ENCODE measurements at places on chromosomes 6 and 20.
A peak's percentile ranks its signal among the peaks of the same experiment; 100 is the strongest.

- DNase-seq = no peak
Observed at GRCh38 chr6:158464483-158464882, 95.4 kb upstream of the TMEM181 start.

DNA sequence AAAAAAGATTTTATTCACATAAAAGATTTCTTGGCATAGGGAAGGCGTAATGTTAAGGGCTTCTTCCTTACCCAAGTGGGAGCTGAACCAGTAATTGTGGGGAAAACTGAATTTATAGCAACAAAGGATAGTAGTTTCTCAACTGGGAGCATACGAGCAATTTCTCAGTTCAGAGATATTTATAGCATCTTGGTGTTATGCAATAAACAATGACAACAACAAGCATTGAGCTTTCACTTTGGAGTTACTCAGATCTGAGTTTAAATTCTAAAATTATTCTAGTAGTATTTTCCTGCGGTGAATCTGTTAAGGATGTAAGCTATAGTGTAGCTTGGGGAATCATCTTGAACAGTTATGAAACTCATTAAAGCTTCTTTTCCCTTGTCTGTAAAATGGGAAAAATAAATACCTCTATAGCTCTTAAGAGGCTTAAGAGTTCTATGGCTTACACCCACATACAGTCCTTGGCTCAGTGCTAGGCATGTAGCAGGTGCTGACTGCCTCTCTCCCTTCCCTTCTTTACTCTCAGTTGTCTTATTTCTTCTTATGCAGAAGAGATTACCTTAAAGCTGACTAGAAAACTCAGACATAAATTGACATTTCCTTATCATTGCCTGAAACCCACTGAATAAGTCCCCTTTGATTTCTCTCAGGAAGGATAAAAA, 58.8 kb downstream of the SAMD5 start:
- no peak for DNase-seq

DNA sequence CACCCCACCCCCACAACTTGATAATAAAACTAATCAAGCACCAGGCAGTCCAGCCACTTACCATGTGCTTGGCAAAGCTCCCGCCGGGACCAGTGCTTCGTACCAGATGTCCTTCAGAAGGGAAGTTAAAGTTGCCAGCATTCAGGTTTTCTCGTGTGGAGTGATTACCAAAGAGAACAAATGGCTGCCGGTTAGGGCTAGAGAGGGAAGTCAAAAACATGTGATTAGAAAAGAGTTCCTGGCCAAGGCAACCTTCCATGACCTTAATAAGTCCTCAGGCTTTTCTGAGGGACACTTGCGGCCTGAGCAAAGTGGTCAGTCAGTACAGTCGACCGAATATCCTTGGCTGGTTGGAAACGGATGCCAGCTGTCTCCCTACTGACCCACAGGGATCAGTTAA, 67.0 kb downstream of the DNAAF9 start:
- peak; percentile 39 for DNase-seq

DNA sequence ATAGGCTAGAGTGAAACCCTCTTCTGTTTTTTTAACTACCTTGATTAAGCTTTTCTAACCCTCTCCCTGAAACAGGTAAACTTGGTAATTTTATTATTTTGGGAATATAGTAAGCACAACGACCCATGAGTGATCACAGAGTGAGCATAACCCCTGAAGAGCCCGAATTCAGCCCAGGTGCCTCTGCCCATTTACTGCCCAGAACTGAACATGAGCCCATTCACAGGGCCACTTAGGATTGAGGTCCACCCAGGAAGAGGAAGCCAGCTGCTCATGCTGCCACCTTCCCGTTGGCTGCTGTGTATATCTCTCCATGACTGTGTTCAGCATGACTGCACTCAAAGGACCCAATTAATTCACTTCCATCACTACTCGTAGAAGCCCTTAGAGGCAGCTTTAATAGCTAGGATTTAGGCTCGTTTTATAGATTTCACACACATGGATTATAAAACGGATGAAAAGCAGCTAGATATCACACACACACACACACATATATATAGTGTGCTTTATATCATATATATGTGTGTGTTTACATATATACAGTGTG, 8.3 kb upstream of the PDE10A start:
- no peak for DNase-seq

GRCh38 chr6:134438837-134439236, 120.9 kb upstream of the SGK1 start:
- no peak for DNase-seq

- DNase-seq = no peak
Observed at GRCh38 chr6:26576407-26576843, 20.3 kb upstream of the ABT1 start.

DNA sequence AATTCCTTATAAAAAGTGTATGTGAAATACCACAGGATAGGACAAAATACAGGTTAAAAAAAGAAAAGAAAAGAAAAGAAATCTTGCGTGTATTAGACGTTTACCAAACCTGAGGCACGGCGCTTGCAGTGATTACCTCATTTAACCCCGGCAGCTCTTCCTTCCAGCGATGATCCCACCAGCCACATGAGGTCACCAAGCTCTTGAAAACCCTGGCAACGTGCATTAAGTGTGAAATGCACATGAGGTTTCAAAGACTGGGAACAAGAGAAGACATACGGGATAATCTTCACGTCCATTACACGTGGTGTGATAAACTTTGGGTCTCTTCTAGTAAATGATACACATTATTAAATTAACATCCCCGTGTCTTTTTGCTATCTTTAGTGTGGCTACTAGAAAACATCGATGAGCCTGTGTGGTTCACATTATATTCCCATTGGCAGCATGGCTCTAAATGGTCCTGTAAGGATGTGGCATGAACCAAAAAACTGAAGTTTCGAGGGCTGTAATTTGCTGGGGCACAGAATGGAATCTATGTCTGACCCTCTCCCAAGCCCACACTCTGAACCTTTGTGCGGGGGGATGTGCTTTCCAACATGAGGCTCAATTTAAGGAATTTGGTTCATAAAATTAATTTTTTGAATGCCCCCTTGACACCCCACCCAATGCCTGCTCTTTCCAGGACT, 59.2 kb upstream of the THBS2 start:
- no peak for DNase-seq

DNA sequence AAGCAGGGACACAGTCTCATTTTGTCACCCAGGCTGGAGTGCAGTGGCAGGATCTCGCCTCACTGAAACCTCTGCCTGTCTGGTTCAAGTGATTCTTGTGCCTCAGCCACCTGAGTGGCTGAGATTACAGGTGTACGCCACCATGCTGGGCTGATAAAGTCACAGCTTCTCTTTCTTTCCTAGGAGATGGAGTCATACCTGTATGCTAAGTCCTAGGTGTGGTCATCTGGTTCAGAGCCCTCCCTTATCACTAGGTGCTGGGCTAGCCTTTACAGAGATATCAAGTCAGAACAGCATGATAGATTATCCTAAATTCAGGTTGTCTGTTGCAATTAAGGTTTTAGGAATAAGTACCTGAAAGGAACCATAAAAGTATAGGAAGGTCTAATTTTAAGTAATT, 86.7 kb downstream of the AHI1 start:
- no peak for DNase-seq

DNA sequence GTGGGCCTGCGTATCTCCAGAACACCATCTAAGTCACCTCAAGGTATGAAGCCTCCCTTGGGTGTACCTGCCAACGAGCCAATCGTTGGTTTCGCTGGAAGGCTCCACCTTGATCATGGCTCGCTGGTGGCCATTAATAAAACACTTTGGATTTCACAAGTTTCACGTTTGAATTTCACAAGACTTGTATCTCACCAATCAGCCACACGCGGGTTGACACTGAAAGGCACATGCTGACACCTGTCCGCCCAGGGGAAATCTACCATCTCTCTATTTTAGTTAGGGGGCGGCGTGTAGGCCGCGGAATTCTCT, 586 bp upstream of the HMGA1 start:
- peak; percentile 60 for DNase-seq

- no peak for DNase-seq
Observed at GRCh38 chr6:11525468-11526155, 11.9 kb upstream of the TMEM170B start.

GRCh38 chr6:146550911-146551310, 7.3 kb downstream of the RAB32 start:
- DNase-seq = no peak

DNA sequence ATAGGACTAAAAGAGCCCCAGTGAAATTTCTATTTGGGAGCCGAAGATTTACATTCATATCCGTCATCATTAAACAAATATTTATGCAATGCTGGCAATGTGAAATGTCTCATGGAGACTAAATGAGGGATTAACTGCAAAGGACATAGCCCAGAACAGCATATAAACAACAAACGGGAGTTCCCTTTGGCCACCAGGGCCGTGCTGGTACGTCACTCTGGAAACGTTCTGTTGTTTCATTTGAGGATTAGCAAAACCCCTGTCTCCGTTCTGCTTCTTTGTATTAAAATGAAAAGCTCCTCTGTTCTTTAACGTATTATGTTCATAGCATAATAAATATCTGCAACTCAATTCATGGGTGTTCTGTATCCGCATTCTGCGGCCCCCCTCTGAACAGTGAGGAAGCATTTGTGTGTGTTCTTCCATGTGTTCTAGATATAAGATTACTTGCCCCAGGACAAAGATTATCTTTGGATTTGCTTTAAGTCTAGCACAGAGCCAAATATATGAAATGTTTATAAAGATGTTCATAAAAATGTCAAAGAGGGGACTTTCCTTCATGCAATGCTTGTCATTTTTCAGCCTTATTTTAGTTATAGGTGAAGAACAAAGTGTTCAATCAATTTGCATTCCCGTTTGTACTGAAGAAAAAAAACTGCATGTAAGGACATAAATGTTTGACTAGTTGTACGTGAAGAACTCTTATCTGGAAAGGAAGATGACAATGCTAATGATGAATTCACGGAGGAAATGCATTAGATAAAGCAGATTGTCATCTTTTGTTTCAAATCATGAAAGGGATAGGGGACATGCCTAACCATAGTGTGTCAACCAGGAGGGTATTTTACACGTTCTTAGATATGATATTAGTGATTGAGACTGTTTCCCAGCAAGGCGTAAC, 90.0 kb upstream of the TNFAIP3 start:
- no peak for DNase-seq

GRCh38 chr20:36658300-36658699, 12.3 kb upstream of the SLA2 start:
- no peak for DNase-seq

GRCh38 chr6:159760602-159761057, 1.2 kb upstream of the ACAT2 start:
- DNase-seq = no peak

DNA sequence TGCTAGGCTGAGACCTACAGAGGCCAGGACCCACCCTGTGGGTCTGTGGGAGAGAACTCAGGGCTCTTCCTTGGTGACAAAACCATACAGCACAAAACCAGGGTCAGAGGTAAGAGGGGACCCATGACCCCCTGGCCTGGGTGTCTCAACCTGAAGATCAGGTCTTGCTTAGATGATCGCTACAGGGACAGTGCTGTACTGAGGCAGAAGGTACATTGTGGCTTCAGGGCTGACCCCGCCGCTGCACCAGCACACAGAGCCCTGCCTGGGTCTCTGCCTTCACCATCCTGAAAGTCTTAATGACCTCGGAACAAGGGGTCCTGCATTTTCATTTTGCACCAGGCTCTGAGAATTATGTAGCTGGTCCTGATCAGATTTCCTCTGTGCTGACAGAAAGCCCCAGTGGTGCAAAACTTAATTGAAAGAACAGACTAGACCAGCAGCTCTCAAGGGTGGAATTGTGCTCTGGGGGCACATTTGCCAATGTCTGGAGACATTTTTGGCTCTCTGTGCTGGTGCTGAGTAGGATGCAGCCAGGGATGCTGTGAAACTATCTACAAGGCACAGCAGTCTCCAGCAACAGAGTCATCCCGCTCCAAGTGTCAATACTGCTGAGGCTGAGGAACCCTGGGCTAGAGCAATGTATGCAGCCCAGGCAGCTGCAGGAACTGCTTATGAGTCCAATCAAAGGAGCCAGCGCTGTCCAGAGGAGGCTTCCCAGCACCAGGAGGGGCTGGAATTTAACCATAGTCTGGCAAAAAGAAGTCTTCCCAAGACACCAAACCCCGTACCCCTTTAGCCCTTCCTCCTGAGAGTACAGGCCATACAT, 254.9 kb downstream of the ERMARD start:
- no peak for DNase-seq

- no peak for DNase-seq
Observed at GRCh38 chr6:47156196-47156595, 114.1 kb upstream of the ADGRF1 start.

DNA sequence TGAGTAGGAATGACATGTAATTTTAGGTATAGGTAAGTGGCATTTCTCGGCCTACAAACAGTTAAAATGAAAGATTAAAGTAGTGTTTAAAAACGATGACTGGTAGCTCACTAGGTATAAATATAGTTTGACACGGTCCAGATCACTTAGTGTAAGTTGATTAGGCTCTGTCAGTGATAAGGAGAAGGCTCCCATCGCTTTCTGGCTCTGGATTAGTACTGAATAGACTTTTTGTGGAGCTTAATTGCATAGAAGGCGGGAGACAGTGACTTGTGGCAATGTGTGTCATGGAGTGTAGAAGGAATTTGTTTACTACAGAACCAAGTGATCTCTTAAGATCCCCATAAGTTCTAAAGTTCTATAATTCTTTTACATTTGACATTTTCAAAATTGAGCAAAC, 6.7 kb downstream of the PYGB start:
- DNase-seq = no peak

- DNase-seq = no peak
Observed at GRCh38 chr6:157447735-157448134, 66.7 kb downstream of the ZDHHC14 start.

GRCh38 chr20:58310291-58310782, 822 bp downstream of the RAB22A start:
- DNase-seq = no peak

DNA sequence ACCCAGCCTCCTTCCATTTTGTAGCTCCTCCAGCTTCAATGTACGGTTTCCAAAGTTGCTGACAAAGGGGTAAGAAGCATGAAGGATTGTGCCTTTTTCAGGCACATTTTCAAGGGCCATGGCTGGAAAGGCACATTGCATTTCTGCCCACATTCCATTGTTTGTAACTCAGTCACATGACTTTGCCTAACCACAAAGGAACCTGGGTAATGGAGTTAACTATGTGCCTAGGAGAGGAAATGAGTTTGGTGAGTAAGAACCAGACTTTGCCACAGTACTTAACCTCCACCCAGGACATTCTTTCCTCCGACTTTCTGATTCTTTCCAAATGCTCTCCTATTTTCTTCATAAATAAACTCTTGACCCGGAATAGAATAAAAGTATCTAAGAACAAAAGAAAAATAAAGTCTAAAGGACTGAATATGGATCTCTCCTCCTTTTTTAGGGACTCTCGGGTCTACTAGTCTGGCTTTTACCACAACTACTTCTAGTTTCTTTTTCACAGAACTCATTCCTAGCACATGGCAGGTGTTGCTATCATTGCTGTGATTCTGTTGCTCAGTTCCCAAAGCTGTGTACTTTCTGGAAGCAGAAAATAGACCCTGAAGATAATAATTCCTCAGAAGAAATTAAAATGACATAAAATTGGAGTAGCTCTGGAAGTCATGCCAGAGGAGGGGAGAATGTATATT, 81.5 kb upstream of the ISM1 start:
- DNase-seq = no peak

GRCh38 chr6:22873513-22874136, 304.3 kb downstream of the HDGFL1 start:
- no peak for DNase-seq

- DNase-seq = no peak
Observed at GRCh38 chr6:24935366-24936152, at the start of gene RIPOR2. Gene RIPOR2, minus strand, starts transcription at chr6:24935960. Its CDS starts 62 bp downstream, at chr6:24935898.

GRCh38 chr20:50390685-50391443, 119.3 kb upstream of the PTPN1 start:
- DNase-seq = no peak

- no peak for DNase-seq
Observed at GRCh38 chr6:16181439-16182297, 52.8 kb downstream of the MYLIP start.

Measured in putamen (tissue), 1 donor.